Nasal cavity respiratory epithelium epithelial cell of viscerocranial mucosa (primary cell): ENCODE measurements at places on chromosomes 12 and 14. TPM values are rescaled to one million over a fixed set of nuclear protein-coding genes. Genes with fewer than 3 reads are reported as not detected.

Gene LRP6
- 30.1 and 36.3 TPM in 2 replicates for total RNA-seq

Gene TAS2R42
- total RNA-seq: not detected in 2 replicates

Gene LRTM2
- not detected in 2 replicates for total RNA-seq

Gene HCAR2
- total RNA-seq: 3.4 and 4.5 TPM in 2 replicates

Gene CBLN3
- total RNA-seq: 0.34 and 2.5 TPM in 2 replicates

Gene RDH16
- 0.34 and 6.3 TPM in 2 replicates for total RNA-seq

Gene NKX2-1
- total RNA-seq: not detected in 2 replicates

Gene PTPN21
- 5.8 and 13.4 TPM in 2 replicates for total RNA-seq

Gene PTGER2
- 0.14 TPM in 1 of 2 replicates, not detected in the other for total RNA-seq

Gene TAS2R30
- total RNA-seq: 0.68 and 8.0 TPM in 2 replicates

Gene SLC35E3
- 1.7 and 4.6 TPM in 2 replicates for total RNA-seq

Gene CCDC175
- total RNA-seq: not detected in 2 replicates

Gene MAP1LC3B2
- total RNA-seq: 1.4 and 3.0 TPM in 2 replicates

Gene KRT3
- under 0.01 TPM in 1 of 2 replicates, not detected in the other for total RNA-seq

Gene MYG1
- 21.0 and 28.4 TPM in 2 replicates for total RNA-seq

Gene UNG
- total RNA-seq: 14.4 and 26.1 TPM in 2 replicates

Gene RIMKLB
- 26.2 and 37.3 TPM in 2 replicates for total RNA-seq

Gene CLEC2A
- not detected in 2 replicates for total RNA-seq

Gene CPNE6
- total RNA-seq: not detected in 2 replicates

Gene P2RX7
- total RNA-seq: under 0.01 and 2.1 TPM in 2 replicates

Gene KRT8
- total RNA-seq: 172 and 194 TPM in 2 replicates

Gene IGF1
- total RNA-seq: not detected in 2 replicates

Gene SERPINA12
- total RNA-seq: not detected in 2 replicates

Gene TAS2R31
- total RNA-seq: 0.68 and 5.6 TPM in 2 replicates

Gene SERPINA1
- under 0.01 and 9.6 TPM in 2 replicates for total RNA-seq

Gene SOX5
- total RNA-seq: 0.07 TPM in 1 of 2 replicates, not detected in the other

Gene FGF23
- not detected in 2 replicates for total RNA-seq

Gene LRP1-AS
- not detected in 2 replicates for total RNA-seq

Gene DGLUCY
- total RNA-seq: 7.9 and 25.8 TPM in 2 replicates

Gene CNTN1
- total RNA-seq: 0.21 and 1.0 TPM in 2 replicates

Gene KITLG
- 53.8 and 76.2 TPM in 2 replicates for total RNA-seq

Gene MYL6B
- total RNA-seq: 18.1 and 22.6 TPM in 2 replicates

Gene PLA2G1B
- total RNA-seq: not detected in 2 replicates

Gene PMCH
- total RNA-seq: not detected in 2 replicates

Gene SSTR1
- total RNA-seq: not detected in 2 replicates

Gene HNF1A
- not detected in 2 replicates for total RNA-seq

Gene GNB3
- total RNA-seq: 0.34 and 0.78 TPM in 2 replicates

Gene LPAR5
- 2.7 and 5.1 TPM in 2 replicates for total RNA-seq

Gene PCED1B
- total RNA-seq: 1.7 and 2.6 TPM in 2 replicates

Gene TCTN1
- total RNA-seq: 4.8 and 20.9 TPM in 2 replicates

Gene HOXC10
- not detected in 2 replicates for total RNA-seq

Gene RAD9B
- total RNA-seq: 0.34 and 0.57 TPM in 2 replicates

Gene CKB
- 28.4 and 30.7 TPM in 2 replicates for total RNA-seq

Gene PARP11
- total RNA-seq: 2.7 and 7.5 TPM in 2 replicates

Gene C14orf39
- 0.68 and 1.1 TPM in 2 replicates for total RNA-seq

Gene GPR84
- total RNA-seq: 0.07 TPM in 1 of 2 replicates, not detected in the other

Gene HOXC6
- total RNA-seq: not detected in 2 replicates

Gene FSCB
- not detected in 2 replicates for total RNA-seq

Gene DDX54
- 41.0 and 46.9 TPM in 2 replicates for total RNA-seq

Gene DCAF4
- 8.2 and 19.2 TPM in 2 replicates for total RNA-seq

Gene ADGRD1
- not detected in 2 replicates for total RNA-seq

Gene PTGDR
- total RNA-seq: not detected in 2 replicates

Gene SERPINA9
- not detected in 2 replicates for total RNA-seq
